ENCODE measurements at places on chromosomes 6 and 20. TPM values are rescaled to one million over a fixed set of nuclear protein-coding genes. Genes with fewer than 3 reads are reported as not detected.
A peak's percentile ranks its signal among the peaks of the same experiment; 100 is the strongest.

DNA sequence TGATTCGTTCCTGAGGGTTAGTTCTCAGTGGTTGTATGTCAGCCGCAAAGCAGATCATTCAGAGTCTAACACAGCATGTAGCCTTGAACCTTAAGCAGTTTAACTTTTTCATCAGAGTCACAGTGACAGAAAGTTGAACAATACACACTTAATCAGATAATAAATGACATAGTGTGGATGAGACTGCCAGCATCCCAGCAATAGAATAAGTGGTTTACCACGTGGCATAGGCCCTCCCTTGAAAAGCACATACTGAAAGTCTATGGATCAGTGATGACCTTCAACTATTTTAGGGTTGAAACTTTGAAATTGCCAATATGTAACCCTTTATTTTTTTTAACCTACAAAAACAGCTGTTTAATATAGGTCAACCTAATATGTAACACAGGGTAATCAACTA lies 265.3 kb downstream of the ARHGAP18 start:
- no peak for DNase-seq

GRCh38 chr6:134733801-134734200 lies 216.1 kb downstream of the ALDH8A1 start:
- DNase-seq = no peak

DNA sequence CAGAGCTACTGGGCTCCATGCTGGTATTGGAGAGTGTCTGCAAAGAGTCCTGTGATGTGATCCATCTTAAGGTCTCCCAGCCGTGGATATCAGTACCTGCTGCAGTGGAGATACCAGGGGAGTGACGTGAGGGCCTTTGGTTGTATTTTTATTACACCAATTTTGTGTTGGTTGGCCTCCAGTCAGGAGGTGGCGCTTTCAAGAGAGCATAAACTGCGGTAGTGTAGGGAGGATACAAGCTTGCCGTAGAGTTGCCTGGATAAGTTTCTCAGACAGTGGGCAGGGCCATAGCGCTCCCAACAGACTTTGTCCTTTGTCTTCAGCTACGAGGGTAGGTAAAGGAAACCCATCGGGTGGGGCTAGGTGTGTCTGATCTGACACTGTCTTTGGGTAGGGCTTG lies 113.0 kb upstream of the CEP162 start:
- DNase-seq = no peak

GRCh38 chr6:100475554-100476320 lies 11.0 kb upstream of the SIM1 start:
- DNase-seq = no peak

GRCh38 chr20:19260412-19261090 lies 48.1 kb downstream of the SLC24A3 start:
- no peak for DNase-seq

DNA sequence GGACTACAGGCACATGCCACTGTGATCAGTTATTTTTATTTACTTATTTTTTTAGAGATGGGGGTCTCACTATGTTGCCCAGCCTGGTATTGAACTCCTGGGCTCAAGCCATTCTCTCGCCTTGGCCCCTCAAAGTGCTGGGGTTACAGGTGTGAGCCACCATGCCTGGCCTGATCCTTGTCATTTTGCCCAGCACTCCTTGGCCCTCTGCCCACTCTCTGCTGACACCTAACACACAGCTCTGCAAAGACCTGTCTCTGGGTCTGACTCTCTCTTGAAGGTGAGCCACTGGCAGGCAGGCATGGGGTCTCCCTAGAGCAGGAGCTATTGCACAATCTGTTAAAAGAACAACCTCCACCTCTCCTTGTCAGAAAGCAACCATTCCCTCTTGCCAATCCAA lies 155.6 kb downstream of the ZFP64 start:
- no peak for DNase-seq

GRCh38 chr6:28948782-28949486 lies 25.1 kb upstream of the TRIM27 start:
- DNase-seq = no peak

- no peak for DNase-seq
Observed at GRCh38 chr6:69383627-69384026, 413.2 kb downstream of the LMBRD1 start.

GRCh38 chr20:36307412-36308325 lies 1.5 kb downstream of the DLGAP4 start:
- DNase-seq = no peak

GRCh38 chr6:36920546-36920945 lies 34.0 kb upstream of the PI16 start:
- no peak for DNase-seq

DNA sequence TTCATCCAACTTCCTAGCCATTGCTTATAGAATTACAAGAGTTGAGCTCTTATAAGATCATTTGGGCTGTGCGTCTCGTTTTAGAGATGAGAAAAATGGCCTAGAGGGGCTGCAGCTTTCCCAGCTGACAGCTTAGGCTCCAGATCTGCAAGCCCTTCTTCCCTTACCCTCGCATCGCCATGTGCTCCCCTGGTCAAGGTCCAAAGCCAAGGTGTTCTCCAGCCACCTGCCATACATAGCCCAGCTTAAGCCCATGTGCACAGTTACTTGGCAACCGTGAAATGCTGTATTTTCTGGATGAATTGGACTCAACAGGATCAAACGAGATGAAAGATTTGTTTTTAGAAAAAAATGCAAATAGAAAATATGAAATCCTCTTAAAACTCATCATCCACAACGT lies 7.9 kb downstream of the MAP3K4 start:
- DNase-seq = no peak

GRCh38 chr6:5084360-5084780 lies 771 bp upstream of the PPP1R3G start:
- DNase-seq = no peak

DNA sequence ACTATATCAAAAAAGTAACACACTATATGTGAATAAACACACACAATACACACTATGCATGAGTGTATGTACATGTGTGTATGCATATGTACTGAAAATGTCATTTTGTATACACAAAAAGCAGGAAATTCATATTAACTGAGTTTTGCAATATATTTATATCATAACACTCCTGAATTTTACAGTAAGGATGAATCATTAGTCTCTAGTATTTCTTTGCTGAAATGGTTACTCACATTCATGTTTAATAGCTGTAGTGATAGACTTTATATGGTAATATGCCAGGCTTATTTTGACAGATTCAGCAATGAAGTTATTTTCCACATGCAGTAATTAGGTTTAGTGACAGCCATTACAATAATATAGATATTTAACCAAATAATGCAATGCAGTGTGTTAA lies 1216.2 kb upstream of the CITED2 start:
- DNase-seq = peak; percentile 57

DNA sequence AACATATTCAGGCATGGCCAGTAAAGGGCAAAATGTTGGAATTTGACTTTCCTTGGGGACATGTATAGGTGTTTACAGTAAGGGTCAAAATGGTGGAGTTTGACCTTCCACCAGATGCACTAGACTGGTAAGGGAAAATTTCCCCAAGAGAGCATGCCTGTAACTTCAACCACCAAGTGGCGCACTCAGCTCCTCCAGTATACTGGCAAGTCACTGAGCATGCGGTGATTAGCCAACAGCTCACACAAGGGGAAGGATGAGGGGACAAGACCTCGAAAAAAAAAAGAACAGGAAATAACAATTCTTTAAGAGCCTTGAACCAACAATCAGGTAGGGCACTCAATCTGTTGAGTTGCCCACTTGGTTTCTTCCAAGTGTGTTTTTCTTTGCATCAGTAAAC lies 140.9 kb downstream of the EYS start:
- DNase-seq = no peak

GRCh38 chr6:154878871-154879491 lies 116.1 kb upstream of the TIAM2 start:
- peak; percentile 20 for DNase-seq

GRCh38 chr6:166420351-166420750 lies 37.6 kb upstream of the MPC1 start:
- peak; percentile 44 for DNase-seq

- no peak for DNase-seq
Observed at GRCh38 chr20:57996465-57996864, 232.0 kb downstream of the ANKRD60 start.

GRCh38 chr6:64811119-64811518 lies 895.9 kb downstream of the EYS start:
- no peak for DNase-seq

GRCh38 chr6:160510199-160510598 lies 153.9 kb downstream of the LPA start:
- peak; percentile 83 for DNase-seq

GRCh38 chr6:34652263-34652662 lies 44.3 kb downstream of the ILRUN start:
- no peak for DNase-seq

DNA sequence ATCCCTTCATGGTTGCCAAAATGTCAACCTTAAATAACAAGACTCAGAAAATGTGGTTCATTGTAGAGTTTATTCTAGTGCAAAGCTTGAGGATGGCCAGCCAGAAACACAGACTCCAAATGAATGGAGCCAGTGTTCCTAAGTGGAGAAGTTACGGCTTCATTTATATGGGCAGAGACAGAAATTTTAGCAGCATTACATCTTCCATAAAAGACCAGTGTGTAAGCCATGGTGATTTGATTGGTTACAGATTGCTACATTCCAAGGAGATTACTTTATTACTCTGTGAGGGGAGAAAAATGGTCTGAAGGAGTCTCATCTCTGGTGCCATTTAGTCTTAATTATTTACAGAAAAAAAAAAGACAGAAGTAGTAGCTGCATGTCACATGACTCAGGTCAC lies 97.8 kb downstream of the OTOR start:
- DNase-seq = no peak

- DNase-seq = peak; percentile 26
Observed at GRCh38 chr6:129481706-129482105, 228.3 kb downstream of the ARHGAP18 start.

- no peak for DNase-seq
Observed at GRCh38 chr6:3391902-3392458, 64.9 kb downstream of the SLC22A23 start.

GRCh38 chr20:46599227-46599987 lies 49.0 kb upstream of the OCSTAMP start:
- no peak for DNase-seq

GRCh38 chr6:114638341-114638740 lies 295.5 kb upstream of the HS3ST5 start:
- peak; percentile 12 for DNase-seq

- no peak for DNase-seq
Observed at GRCh38 chr6:17610835-17611234, 10.7 kb downstream of the FAM8A1 start.

GRCh38 chr20:43977252-43977651 lies 62.6 kb downstream of the TOX2 start:
- DNase-seq = peak; percentile 60

DNA sequence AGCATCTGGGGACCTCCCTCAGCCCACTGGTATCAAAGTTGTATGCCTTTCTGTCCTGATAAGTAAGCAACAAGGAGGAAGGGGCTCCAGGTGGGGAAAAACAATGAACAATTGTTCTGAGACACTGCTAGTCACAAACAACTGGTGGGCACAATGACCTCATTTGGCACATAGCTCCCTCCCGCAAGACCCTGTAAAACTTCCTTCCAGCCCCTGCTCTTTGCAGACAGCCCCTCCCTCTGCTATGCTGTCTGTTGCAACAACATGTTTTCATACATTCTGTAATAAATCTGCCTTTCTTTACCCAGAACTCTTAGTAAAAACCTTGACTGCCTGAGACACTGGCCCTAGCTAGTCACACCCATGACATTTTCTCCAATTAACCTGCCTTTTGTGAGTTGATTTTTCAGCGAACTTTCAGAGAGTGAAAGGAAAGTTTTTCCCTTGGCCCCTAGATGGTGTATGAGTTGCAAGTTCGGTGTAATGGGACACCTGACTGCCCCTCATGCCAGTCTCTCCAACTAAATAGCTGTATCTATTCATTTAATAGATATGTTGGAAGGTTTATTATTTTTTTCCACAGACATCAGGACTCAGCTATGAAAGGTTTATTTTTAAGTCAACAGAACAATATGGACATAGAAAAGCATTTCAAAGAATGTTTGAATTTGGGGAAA lies 142.3 kb upstream of the SLC22A16 start:
- peak; percentile 15 for DNase-seq

DNA sequence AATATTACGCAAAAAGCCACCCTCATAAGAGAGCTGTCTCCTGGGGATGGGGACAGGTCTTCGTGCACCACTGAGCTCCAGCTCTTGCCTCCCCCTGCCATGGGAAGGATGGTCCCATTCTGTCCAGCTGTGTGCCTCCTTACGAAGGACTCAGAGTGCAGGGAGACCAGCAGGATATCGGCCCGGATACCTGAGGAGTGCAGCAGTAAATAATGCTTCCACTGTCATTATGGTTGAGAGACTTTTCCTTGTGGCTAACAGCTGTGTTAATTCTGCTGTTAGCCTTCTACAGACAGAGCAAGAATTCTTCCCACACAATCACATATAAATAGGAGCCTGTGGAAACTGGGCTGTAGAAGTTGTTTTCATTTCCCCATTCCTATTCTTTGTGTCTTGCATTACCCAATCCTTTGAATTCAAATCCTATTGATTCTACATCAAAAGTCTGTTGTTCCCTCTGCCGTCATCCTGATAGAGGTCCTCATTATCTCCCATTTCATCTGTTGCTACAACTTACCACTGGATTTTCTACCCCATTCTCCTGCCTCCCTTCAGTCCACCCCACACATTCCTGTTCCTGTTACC lies 364.6 kb upstream of the SOX4 start:
- no peak for DNase-seq

DNA sequence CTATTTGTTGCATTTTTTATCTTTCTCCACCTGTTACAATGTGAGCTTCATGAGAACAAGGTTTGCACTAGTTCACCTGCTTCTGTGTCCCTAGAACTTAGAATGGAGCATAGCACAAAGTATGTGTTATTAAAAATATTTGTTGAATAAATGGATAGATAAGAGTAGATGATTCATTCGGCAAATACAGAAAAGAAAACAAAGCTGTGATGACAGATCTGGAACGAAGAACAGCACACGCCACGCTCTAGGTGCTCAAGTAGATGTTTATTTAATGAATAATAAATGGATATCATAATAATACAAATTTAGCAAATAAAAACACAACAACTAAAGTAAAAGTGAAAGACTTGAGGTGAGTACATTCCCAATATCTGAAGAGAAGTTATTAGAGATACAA lies 273.1 kb downstream of the HAO1 start:
- DNase-seq = no peak

DNA sequence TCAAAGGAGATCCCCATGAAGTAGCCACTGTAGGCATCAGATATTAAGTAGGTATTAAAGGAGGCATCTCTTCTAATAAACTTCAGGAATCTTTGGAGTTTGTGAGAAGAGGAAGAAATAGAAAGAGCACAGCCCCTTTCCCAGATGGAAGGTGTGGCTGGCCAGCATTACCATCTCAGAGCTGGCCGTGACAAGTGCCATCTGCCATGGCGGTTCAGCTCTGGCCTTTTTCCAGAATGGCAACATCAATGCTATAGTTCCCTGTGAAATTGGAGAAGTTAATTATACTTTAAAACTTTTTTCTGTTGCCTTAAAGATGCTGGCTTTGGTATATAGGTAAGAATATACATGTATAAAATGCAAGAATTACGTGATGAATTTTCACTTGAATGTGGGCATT lies 51.9 kb upstream of the MCUR1 start:
- DNase-seq = no peak

Gene GSTA3
- total RNA-seq = not detected

Gene CCDC28A
- 20.3 TPM for total RNA-seq

Gene IYD
- not detected for total RNA-seq

Gene NKAPL
- total RNA-seq = 3.3 TPM

Gene NINL
- 16.3 TPM for total RNA-seq

Gene ZKSCAN3
- 6.9 TPM for total RNA-seq

Gene MAS1
- not detected for total RNA-seq

Gene C6orf89
- 37.8 TPM for total RNA-seq

Gene TJAP1
- total RNA-seq = 8.9 TPM

Gene GPR63
- total RNA-seq = 3.0 TPM

Gene C2
- total RNA-seq = 27.2 TPM

Gene SLC32A1
- total RNA-seq = not detected

Gene SASH1
- total RNA-seq = 38.6 TPM

Gene TXLNB
- total RNA-seq = 1.5 TPM

Gene FRK
- total RNA-seq = 0.33 TPM

Measured in fibroblast of lung (primary cell).